Esophagus muscularis mucosa (tissue), 4 donors: ENCODE measurements at places on chromosomes 13 and 19. TPM values are rescaled to one million over a fixed set of nuclear protein-coding genes. Genes with fewer than 3 reads are reported as not detected.

- H3K27me3 ChIP-seq = peaks cover 29% of the 10 kb centered on the region
- no peaks in the 10 kb centered on the region for H3K36me3 ChIP-seq
- H3K27ac ChIP-seq = no peak overlapping the region
- no peaks in the 10 kb centered on the region for H3K4me1 ChIP-seq
Observed at GRCh38 chr13:27942972-27943371, 23.2 kb downstream of the PDX1 start.

DNA sequence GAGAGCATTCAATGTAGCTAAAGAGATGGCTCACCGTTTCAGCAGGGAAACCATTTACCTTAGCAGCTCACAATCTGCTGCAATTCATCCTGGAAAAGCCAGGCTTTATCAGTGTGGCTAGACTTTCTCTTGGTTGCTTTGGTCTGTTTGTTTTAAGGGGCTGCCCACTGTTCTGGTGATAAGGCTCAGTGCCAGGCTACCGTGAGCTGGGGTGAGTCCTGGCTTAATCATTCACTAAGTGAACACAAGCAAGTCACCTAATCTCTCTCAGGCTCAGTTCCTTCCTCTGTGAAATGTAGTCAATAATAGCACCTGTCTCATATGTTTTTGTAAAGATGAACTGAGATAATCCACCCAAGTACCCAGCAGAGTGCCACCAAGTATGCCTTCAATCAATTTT, 229.0 kb downstream of the TEX29 start:
- no peaks in the 10 kb centered on the region for H3K4me1 ChIP-seq
- no peaks in the 10 kb centered on the region for H3K27me3 ChIP-seq
- DNase-seq = no peak
- no peak overlapping the region for H3K27ac ChIP-seq
- H3K36me3 ChIP-seq = no peaks in the 10 kb centered on the region
- no peak overlapping the region for H3K4me3 ChIP-seq

DNA sequence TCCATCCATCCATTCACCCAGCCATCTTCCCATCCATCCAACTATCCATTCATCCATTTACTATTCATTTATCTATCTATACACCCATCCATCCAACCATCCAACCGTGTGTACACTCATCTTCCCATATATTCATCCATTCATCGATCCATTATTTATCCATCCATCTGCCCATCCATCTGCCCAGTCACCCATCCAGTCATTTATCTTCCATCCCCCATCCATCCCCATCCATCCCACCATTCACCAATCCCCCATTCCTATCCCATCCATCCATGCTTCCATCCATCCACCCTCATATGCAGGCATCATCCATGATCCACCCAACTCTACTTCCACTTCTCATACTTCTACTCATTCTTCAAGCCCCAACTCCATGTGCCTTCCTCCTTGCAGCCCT, 14.0 kb upstream of the HOMER3 start:
- peaks cover 14% of the 10 kb centered on the region for H3K27me3 ChIP-seq
- H3K4me3 ChIP-seq = no peak overlapping the region
- no peaks in the 10 kb centered on the region for H3K36me3 ChIP-seq
- H3K4me1 ChIP-seq = no peaks in the 10 kb centered on the region
- no peak for DNase-seq

Gene LIN37
- total RNA-seq = 14.0 TPM

Gene KCNN1
- 0.17 TPM for total RNA-seq

DNA sequence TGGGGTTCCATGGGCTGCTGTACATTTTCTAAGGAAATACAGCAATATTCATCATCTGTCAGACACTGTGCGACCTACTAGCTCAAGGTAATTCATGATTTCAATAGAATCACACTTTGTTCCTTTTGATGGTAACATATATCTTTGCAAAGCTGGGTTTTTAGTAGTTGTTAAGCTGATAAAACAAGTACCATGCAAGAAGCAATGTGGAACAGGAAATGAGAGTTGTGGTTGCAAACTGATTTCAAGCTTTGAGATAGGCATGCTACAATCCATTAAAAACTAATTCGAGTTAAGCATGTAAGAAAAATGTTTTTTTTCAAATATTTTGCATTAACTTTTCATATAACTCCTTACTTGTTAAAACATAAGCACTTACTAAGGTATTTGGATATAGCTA, 6.8 kb upstream of the MBNL2 start:
- no peak overlapping the region for H3K27ac ChIP-seq
- peaks cover 7% of the 10 kb centered on the region for H3K4me1 ChIP-seq
- no peak overlapping the region for H3K4me3 ChIP-seq
- no peaks in the 10 kb centered on the region for H3K27me3 ChIP-seq
- no peaks in the 10 kb centered on the region for H3K36me3 ChIP-seq
- DNase-seq = no peak

DNA sequence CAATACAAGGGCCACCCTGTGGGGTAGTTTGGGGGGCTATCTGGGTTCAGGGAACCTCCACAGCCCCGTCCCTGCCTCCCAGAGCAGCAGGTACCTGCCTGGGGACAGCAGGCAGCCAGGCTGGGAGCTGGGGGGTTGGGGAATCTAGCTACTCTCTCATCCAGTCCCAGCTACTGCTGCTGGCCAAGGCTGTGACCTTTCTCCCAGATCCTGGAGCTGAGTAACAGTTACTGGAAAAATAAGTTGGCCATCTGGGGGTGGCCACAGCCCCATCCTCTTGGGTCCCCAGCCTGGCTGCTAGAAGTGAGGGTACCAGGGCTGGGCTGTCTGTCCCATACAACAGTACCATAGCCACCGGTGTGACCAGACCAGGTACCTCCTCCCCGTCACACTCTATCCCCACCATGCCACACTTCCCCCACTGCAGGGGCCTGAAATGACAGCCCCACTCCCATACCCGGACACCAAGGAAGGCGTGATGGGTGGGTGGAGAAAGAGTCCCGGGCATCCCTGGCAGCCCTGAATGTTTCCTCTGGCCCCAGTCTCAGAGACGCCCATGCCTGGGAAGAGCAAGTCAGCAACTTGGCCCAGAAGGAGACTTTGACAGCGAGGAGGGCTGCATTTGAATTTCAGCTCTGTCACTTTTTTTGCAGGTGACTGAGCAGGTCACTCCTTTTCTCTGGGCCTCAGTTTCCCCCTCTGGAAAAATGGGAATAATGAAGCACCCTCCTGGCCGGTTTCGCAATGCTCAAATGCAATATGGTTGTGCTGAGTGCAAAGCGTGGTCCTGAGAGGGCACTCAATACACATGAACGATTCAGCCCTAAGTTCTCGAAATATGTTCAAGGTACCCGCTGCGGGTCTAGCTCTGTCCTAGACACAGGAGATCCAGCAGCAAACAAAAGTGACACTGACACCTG, 30.7 kb upstream of the NFIC start:
- H3K4me1 ChIP-seq = peaks cover 77% of the 10 kb centered on the region
- peak; percentile 93 for DNase-seq
- H3K27me3 ChIP-seq = no peaks in the 10 kb centered on the region
- H3K27ac ChIP-seq = peak overlapping the region; percentile 93

GRCh38 chr19:28523619-28524018, 689.3 kb downstream of the UQCRFS1 start:
- H3K27ac ChIP-seq = no peak overlapping the region
- no peak overlapping the region for H3K4me3 ChIP-seq
- no peaks in the 10 kb centered on the region for H3K4me1 ChIP-seq
- no peaks in the 10 kb centered on the region for H3K36me3 ChIP-seq
- H3K27me3 ChIP-seq = no peaks in the 10 kb centered on the region

Gene ZNF430
- 5.4 TPM for total RNA-seq

Gene PCDH20
- total RNA-seq = 31.3 TPM

Gene LYL1
- 20.2 TPM for total RNA-seq

DNA sequence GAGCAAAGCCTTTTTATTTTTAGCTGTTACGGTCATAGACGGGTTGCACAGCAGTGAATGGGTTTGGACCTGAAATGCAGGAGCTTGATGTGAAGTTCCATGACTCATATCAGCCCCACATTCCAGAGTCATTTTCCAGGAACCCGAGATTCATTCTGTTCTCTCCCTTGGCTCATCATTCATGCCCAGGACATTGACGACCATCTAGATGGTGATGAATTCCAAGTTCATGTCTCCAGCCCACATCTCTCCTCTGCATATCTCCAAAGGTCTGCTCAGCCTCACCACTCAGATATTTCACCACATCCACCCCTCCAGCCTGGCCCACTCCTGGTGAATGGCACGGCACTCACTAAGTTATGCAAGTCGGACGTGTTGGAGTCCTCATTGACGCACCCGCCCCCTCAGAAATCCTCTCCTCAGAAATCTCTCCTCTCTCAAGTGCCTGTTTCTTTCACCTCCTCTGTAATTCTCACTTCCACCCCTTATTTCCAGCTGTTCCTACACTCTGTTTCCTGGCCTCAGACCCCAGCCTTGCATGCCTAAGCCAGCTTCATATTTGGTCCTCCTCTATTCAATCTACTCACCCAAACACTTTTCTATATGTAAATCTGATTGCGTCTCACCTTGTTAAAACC, 83.1 kb downstream of the ALOX5AP start:
- DNase-seq = no peak
- H3K4me3 ChIP-seq = no peak overlapping the region
- no peak overlapping the region for H3K27ac ChIP-seq
- H3K4me1 ChIP-seq = no peaks in the 10 kb centered on the region
- no peaks in the 10 kb centered on the region for H3K36me3 ChIP-seq

GRCh38 chr13:32023698-32024097, 7.9 kb upstream of the FRY start:
- no peaks in the 10 kb centered on the region for H3K27me3 ChIP-seq
- H3K27ac ChIP-seq = no peak overlapping the region
- peaks cover 13% of the 10 kb centered on the region for H3K4me1 ChIP-seq
- no peaks in the 10 kb centered on the region for H3K36me3 ChIP-seq

DNA sequence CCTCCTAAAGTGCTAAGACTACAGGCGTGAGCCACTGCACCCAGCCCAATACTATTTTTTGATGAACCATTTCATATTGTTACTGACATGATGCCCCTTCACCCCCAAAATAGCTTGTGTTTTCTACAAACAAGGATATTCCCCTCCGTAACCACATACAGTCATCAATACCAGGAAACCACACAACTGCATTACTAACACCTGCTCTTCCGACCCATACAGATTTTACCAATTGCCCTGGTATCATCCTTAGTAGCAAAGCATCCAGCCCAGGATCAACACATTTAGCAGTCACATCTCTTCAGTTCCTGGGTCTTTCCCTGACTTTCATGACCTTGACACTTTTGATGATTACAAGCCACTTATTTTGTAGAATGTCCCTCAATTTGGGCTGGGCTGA, 33.6 kb downstream of the KCTD15 start:
- no peak overlapping the region for H3K27ac ChIP-seq
- H3K27me3 ChIP-seq = peaks cover 4% of the 10 kb centered on the region
- H3K4me1 ChIP-seq = no peaks in the 10 kb centered on the region
- peak; percentile 60 for DNase-seq

Gene ATP4A
- total RNA-seq = not detected

Gene MIPEP
- total RNA-seq = 18.3 TPM

DNA sequence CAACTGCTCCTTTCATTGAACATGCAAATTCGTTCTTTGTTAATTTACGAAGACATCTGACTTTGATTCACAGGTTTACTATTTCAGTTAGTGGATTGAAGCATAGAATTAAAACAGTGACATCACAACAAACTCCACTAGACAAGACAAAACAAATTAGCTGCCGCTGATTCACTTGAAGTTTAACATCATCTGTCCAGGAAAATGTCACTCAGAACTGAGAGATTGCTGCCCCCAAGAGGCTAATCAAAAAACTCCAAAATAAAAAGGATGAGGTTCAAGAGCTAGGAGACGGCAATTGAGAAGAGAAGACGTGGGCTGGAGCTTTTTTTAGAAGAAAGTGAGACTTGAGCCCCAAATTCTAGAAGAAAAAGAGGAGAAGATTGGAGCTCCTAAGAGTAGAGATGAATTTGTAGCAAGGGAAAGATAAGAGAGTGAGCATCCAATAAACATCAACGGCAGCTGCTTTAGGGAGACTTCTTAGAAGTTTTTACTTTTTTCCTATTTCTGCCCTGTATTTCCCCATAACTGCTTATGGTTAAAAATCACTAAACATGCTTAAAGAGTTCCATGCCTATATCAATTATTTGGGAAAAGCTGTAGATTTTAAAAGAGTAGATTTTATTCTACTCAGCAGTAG, 40.8 kb upstream of the TPP2 start:
- no peak overlapping the region for H3K4me3 ChIP-seq
- no peak overlapping the region for H3K27ac ChIP-seq
- no peak for DNase-seq
- H3K36me3 ChIP-seq = no peaks in the 10 kb centered on the region
- no peaks in the 10 kb centered on the region for H3K4me1 ChIP-seq

DNA sequence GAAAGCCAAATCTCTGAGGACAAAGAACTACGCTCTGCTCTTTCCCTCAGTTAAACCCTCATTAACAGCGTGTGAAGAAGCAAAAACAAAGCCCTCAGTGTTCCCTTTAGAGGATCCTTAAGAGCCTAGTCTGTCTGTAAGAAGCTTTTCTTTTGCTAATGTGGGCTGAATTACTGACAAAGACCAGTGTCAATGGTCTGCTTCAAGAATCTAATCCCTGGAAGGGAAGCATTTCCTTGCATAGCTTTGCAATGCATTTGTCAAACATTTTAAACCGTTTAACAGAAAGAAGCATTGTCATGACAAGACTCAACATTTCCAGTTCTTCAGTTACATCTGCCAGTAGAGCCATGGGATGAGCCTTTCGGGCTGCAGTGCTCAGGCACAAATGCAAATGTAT, 64.9 kb downstream of the EDNRB start:
- no peak overlapping the region for H3K4me3 ChIP-seq
- no peaks in the 10 kb centered on the region for H3K4me1 ChIP-seq
- no peaks in the 10 kb centered on the region for H3K36me3 ChIP-seq
- no peaks in the 10 kb centered on the region for H3K27me3 ChIP-seq

DNA sequence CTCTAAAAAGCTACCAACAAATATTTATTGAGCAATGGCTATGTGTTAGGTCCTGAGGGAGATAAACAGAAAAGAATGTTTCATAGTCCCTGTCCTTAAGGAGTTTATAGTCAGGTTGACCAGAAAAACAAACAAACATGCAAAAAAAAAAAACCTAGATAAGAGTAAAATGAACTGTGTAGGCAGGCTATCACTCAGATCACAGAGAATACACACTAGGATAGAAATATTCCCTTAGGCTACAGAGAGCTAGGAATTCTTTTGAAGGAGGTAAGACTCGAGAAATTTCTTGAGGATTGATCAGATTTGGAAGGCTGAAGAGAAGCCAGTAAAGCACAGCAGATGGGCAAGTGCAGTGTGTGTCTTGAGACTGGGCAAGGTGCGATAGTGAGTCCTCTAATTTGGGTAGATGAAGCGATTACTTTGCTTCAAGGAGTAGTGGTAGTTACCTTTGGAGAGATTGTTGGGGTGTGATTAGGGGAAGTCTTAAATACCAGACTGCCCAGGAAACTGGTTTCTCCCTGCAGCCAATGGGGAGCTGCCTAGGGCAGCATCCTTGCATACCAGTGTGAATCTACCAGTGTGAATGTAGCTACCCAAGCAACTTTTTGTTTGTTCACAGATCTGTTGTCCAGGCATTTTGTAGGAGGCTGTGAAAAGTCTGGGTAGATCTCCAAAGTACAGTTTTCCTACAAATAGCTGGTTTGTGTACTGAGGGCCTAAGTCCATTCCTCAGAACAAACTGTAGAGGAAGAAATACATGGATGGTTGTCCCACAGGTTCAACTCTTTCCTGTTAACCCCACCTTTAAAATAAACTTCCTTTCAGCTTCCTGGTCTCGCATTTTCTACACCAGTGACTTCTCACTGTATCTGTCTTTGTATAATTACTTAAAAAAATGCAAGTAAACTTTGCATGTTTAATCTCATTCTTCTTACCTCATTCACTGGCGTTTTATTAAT, 314.1 kb downstream of the KLF5 start:
- DNase-seq = no peak
- H3K27ac ChIP-seq = no peak overlapping the region
- no peaks in the 10 kb centered on the region for H3K36me3 ChIP-seq
